AML-193 (cell line): ENCODE measurements at places on chromosomes 11 and 22.
A peak's percentile ranks its signal among the peaks of the same experiment; 100 is the strongest.

- no peak for DNase-seq
Measured at GRCh38 chr11:46711303-46711702, 7.7 kb upstream of the F2 start.

DNA sequence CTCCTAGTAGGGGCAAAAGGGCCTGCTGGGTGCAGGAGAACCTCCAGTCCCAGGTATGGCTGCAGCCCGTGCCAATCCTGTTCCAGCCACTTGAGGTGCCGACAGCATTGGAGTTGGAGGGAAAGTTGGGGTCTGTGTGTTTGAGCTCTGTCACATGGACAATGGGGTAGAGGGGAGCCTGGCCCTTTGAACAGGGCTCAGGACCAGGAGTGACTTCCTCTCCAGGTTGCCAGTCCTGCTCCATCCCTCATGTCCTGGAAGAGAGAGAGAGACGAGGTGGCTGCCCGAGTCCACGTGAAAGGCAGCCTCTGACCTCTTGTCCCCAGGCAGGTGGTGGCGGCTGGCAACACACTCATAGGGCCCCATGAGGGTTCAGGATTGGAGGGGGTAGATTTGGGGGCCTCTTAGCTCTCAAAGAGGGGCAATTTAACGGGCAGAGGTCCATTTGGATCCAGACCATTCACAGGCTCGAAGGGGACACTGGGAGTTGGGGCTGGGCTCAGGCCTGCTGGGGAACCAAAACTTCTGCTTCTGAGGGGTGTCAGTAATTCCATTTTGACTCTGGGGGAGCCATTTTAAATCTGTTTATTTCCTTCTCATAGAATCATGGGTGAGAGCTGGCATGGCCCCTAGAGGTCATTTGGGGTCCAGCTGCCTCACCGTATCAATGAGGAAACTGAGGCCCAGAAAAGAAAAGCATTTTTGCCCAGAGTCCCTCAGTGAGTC, 4.1 kb downstream of the ADORA2A start:
- DNase-seq, result no peak

DNA sequence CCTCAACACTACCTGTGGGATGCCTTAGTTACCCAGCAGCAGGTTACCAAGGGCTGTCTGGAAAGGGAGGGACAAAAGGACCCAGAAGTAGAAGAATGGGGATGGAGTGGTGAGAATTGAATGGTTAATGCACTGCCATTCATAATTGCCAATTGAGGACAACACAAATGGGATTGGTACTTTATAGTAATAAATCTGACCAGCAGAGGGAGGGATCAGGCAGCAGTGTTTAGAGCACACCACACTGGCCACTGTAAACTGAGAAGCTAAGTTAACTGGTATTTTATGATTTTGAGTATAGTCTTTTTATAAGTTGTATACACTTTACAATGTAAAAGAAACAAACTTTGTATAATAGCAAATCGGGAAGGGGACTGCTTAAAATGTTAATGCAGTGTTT, 10.7 kb downstream of the TBRG1 start:
- DNase-seq, result peak; percentile 51

GRCh38 chr11:15178214-15178613, 63.5 kb downstream of the INSC start:
- no peak for DNase-seq

DNA sequence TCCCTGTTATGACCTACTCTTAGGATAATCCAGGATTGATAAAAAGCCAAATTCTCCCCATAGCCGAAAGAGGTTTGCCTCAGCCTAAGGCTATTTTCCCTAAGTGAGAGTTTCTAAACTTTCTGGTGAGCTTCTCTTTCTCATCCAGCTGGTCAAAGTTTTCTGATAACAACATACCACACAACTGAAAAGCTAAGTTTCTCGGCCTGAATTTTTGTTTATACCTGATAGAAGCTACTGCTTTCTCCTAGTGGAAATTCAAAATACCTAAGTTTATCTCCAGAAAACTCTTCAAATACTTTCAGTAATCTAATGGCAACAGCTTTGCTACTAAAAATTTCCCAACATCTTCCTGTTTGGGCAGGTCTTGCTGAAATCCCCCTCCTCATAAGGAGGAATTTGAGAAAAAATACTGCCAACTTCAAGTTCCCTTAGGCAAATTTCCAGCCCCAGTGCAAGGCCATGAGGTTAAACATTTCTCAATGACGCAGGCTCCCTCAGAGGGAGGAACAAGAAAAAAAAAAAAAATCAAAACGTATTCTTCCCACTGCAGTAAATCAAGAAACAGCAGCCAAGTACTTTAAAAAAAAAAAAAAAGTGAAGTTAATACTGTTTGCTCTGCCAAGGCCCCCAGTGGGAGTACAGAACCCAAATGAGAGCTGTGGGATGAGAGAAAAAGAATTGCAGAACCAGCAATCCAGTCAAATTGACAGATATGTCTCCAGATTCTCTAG, 127.0 kb downstream of the MRTFA start:
- peak; percentile 71 for DNase-seq

DNA sequence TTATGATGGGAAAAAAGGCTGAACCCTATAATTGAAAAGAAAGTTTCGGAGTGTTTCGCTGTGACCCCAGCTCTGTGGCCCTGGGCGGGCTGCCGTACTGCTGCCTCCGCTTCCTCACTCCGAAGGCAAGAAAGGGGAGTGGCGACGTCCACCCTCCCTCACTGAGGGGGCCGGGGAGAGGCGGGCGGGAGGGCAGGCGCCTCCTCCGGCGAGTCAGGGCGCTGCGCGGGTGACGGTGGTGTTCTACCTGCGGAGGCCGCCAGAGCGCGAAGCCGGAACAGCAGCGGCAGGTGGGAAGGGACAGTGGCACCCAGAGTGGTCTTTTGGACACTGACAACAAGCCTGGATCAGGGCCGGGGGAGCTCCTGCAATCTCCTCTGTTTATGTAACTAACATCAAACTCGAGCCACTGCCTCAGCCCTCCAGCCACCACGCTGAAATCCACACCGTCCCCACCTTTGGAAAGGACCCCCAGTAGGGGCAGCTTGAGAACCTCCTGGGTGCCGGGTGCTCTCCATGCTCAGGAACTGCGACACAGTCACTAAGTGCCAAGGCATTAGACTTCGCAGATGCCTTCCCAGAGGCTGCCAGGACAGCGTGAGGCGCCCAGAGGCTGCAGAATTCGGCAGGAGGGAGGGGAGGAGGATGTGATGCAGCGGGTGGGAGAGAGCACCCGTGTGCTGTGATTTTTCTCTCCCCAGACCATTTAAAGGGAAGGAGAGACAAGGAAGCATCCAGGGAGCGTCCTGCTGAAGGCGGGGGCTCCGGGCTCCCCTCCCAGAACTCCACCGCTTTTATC, 25.5 kb downstream of the BID start:
- no peak for DNase-seq

GRCh38 chr11:61785837-61786402, 6.5 kb downstream of the TMEM258 start:
- no peak for DNase-seq

- DNase-seq, result no peak
Measured at GRCh38 chr11:91394727-91395414, 829.7 kb upstream of the FAT3 start.

DNA sequence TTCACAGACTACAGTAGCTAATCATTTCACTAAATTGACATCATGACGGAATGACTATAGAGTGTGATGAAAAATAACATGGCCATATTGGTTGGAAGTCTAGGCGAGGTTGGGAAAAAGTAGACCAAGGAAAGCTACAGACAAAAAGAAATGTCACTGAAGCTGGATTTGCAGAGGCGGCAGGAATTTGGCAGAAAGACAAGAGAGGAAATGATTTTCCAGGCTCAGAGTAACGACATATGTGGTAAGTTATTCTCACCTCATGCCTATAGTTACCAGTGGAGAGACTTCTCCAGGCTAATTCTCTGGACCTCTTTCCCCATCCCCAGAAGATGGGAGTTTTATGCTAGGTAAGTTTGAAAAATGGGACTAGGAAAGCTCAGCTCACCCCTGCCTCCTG, 1005.8 kb upstream of the CCDC90B start:
- DNase-seq, result no peak

- DNase-seq, result no peak
Measured at GRCh38 chr11:107962181-107962580, 33.9 kb downstream of the RAB39A start.

DNA sequence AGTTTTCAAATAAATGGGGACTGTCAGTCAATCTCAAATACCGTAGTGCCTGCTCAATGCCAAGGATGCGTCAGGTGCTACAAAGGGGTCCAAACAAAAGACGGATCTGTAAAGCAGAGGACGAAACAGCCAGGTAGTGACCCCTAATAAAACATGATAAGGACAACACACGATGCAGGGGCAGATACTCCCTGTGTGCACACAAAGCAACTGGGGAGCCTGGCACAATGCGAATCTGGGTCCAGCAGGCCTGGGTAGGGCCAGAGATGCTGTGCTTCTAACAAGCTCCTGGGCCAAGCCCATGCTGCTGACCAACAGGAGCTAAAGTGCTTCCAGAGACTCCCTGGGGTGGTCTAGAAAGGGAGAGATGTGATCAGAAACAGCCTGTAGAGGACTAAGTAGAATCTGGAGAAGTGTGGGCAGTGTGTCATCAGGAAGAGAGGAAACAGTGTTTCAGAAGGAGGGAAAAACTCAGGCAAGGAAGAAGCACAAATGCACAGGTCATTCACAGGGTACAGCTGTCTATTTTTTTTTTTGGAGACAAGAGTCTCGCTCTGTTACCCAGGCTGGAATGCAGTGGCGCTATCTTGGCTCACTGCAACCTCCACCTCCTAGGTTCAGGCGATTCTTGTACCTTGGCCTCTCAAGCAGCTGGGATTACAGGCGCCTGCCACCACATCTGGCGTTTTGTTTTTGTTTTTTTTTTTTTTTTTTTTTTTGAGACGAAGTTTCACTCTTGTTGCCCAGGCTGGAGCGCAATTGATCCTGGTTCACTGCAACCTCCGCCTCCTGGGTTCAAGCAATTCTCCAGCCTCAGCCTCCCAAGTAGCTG, 74.5 kb downstream of the MICAL3 start:
- no peak for DNase-seq

- DNase-seq, result no peak
Measured at GRCh38 chr11:2554338-2555207, 109.8 kb downstream of the KCNQ1 start.

GRCh38 chr22:22213231-22213630, 31.4 kb upstream of the VPREB1 start:
- no peak for DNase-seq

DNA sequence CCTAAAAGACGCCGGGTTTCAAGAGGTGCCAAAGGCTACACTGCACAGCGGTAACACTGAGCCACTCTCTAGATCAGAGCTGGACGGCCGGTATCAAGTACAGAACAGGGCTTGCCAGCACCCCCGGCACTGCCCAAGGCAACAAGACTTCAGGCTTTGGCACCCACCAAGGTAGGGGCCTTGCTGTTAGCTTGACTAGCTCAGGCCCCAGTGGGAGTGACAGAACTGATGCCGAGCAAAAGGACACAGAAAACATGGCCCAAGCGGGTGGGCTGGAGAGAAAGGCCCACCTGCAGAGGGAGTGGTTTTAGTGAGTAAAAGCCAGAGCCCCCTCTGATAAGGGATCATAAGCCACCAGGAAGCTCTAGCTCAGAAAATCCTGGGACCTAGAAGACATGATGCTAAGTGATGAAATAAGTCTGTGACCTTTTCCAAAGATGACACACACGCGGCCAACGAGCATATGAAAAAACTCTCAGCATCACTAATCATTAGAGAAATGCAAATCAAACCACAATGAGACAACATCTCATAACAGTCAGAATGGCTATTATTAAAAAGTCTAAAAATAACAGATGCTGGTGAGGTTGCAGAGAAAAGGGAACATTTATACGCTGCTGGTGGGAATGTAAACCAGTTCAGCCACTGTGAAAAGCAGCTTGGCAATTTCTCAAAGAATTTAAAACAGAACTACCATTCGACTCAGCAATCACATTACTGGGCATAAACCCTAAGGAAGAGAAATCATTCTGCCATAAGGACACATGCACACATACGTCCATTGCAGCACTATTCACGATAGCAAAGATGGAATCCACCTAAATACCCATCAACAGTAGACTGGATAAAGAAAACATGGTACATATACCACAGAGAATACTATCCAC, 12.9 kb downstream of the EHD1 start:
- DNase-seq, result no peak

DNA sequence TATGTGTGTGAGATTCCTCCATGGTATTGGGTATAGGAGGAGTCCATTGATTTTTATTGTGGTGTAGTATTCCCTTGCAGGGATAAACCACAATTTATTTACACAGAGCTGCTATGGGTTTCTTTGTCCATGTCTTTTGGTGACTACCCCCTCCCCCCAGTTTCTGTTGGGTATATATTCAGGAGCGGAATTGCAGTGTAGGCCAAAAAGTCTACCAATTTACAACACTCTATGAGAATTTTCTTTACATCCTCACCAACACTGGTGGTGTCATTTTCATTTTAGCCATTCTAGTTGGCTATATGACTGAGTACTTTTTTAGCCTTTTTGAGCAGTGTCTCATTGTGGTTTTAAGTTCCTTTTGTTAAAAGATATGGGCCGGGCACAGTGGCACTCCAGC, 55.2 kb upstream of the ATXN10 start:
- DNase-seq, result no peak

- DNase-seq, result no peak
Measured at GRCh38 chr11:12765428-12765827, 91.2 kb downstream of the TEAD1 start.

DNA sequence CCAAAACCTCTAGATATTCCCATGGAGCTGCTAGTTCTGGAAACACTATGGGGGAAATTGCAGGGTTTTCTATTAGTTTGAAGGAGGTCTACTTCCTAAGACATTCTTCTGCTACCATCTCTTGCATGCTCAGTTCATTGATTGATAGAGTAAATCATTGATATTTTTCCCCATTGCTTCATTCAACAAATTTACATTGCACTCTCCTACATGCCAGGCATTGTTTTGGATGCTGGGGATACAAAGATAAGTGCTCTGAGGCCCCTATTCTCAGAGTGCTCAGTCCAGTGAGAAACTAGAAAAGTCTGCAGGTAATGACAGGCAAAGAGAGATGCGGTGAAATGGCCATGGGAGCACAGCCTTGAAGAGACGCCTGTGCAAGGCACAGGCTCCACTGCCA, 313.1 kb downstream of the KIRREL3 start:
- DNase-seq, result no peak

- DNase-seq, result no peak
Measured at GRCh38 chr11:20134991-20135736, 25.1 kb downstream of the DBX1 start.

DNA sequence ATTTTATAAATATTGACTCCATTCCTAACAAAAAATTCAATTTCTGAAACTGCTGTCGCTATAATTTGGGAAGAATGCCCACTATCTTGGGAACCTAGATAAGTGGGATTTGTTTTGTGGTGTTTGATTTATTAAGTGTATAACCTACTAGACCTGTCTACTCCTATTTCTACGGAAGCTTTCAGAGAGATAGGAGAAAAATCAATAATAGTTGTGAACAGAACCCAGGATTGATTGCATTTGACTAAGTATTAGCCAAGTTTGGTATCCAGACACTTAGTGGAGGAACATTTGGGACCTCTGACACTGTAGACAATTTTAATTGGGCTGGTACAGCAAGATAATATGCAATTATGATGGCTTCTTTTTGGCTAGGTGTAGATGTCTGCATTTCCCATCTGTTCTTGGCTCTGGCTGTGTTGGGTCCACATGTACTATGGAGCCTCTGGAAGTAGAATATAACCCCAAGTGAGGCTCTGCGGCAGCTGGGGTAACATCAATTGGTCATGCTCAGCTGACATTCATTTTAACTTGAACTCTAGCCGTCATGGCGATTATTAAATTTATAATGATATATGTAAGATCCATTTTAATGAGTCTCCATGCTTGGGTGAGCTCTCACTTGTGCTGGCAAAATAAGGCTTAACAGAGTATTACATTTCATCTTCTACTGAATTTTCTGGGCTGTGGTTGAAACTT, 111.5 kb upstream of the E2F8 start:
- DNase-seq, result no peak
